ENCODE measurements at places on chromosomes 13 and 19.

GRCh38 chr13:32501064-32501463 lies 37.5 kb downstream of the N4BP2L2 start:
- no peak for DNase-seq

- DNase-seq, result no peak
Measured at GRCh38 chr13:110173247-110173818, 133.6 kb downstream of the COL4A1 start.

- no peak for DNase-seq
Measured at GRCh38 chr19:5914358-5914774, 312 bp downstream of the CAPS start.

DNA sequence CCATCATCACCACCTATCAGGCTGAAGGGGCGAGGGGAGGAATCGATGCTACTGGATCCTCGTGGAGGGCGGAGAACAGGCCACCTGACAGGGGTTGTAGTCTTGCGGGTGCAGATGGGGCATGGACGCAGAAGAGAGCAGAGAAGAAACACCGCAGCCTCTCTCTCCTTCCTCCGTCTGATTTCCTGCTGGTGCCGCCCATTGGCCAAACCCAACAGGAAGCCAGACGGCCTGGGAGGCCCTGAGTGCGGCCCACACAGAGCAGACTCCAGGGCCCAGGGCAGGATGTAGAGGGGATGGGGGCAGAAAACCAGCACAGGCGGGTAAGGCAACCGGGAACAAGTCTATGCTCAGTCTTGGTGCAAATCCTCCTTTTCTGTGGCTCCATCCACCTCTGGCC lies 15.4 kb downstream of the CEBPA start:
- DNase-seq, result no peak

GRCh38 chr19:55345818-55346724 lies 6.4 kb downstream of the KMT5C start:
- DNase-seq, result no peak

GRCh38 chr13:106352850-106353249 lies 182.6 kb downstream of the EFNB2 start:
- DNase-seq, result no peak

GRCh38 chr19:41928221-41928683 lies at the start of gene ERFL:
TSS of gene ERFL (minus strand) at chr19:41928449. CDS start at chr19:41912919, 15,530 bp downstream.
- no peak for DNase-seq

DNA sequence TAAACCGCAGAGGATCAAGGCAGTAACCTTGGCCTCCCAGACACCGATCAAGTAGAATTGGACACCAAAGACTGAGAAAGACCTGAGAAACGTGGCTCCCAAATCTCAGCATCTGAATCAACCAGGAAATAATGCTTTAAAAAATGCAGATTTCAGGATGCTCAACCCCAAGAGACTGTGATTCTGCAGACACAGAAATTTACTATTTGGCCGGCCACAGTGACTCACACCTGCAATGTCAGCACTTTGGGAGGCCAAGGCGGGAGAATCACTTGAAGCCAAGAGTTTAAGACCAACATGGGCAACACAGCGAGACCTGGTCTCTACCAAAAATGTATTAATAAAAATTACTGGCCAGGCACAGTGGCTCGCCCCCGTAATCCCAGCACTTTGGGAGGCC lies 6.2 kb downstream of the ABCC4 start:
- no peak for DNase-seq

GRCh38 chr19:33194532-33194885 lies 379 bp downstream of the LRP3 start:
- no peak for DNase-seq

DNA sequence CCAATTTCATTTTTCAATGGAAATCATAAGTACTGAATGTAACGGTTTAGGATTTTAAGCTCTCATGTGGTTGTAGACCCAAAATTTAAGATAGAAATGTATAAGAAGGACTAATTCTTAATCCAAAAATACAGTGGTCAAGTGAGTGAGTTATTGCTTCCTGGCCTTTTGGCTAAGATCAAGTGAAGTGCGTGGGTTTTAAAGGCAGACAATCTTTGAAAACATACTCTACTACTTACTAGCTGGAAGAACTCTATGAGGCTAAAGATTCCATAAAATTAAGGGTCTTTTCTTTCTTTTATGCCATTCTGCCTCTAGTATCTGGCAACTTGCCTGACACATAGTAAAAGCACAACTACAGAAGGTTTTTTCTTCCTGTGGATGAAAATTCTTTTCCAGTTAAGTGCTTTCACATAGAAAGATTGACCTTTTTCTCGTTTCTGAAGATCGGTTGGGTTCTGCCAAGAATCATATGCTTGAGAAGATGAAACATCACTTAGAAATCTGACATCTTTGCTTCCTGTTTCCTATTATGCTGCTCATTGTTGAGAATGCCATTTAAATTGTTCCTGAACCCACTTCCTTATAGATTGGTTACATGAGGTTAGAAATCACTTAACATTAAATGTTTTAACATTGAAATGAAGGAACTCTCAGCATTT lies 26.4 kb upstream of the SCEL start:
- no peak for DNase-seq

- DNase-seq, result no peak
Measured at GRCh38 chr13:34340534-34340933, 522.6 kb downstream of the RFC3 start.

DNA sequence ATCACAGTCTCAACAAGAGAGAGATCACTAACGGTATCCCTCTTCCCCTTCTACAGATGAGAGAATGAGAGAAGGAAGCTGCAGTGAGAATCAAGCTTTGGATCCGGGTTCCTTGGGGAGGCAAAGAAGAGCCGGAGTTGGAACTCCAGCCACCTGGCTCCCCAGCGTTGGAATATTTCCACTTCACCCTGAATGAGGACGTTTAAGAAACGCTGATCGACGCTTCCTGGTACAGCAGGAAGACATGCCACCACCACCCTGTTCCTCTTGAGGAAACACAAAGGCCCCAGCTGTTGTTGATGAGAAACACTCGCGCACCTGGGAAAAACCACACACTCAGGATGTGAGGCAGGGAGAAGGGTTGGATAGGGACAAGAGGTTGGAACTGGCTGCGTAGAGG lies 11.3 kb upstream of the CACNG8 start:
- DNase-seq, result no peak

GRCh38 chr13:93265800-93266199 lies 39.2 kb downstream of the GPC6 start:
- no peak for DNase-seq

- no peak for DNase-seq
Measured at GRCh38 chr13:66036024-66036614, 1194.0 kb downstream of the PCDH9 start.

DNA sequence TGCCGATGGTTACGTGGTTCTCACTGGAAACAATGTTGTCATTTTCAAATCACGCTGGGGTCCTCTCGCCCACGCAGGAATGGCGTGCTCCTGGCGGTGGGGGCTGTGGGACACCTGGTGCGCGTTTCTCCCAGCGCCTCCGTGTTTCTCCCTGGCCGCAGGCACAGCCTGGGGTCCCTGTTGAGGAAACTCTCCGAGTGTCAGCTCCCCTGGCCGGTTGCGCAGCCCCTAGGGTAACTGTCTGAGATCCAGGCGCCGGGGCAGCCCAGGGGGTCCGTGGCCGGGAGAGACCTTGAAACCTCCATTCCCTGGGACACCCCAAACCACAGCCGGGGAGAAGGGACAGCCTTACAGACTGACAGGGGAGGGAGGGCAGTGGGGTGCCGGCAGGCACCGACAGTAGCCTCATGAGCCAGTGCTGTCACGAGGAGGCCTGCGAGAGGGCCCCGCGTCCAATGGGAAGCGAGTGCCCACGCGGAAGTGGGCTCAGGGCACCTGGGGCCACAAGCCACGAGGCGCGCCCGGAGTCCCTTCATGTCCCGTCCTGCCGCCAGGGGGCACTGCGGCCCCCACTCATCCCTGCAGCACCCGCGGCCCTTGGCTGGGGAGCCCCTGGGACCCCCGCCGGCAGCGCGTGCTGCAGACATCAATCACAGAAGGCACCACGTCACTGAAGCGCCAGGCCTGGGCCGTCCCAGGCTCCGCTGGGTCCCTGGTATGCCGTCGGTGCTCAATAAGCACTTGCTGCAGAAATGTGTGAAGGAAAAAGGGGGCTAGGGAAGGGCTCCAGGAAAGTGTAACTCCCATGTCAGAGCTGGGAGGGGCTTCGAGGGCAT lies 9.5 kb downstream of the ADAMTSL5 start:
- no peak for DNase-seq

DNA sequence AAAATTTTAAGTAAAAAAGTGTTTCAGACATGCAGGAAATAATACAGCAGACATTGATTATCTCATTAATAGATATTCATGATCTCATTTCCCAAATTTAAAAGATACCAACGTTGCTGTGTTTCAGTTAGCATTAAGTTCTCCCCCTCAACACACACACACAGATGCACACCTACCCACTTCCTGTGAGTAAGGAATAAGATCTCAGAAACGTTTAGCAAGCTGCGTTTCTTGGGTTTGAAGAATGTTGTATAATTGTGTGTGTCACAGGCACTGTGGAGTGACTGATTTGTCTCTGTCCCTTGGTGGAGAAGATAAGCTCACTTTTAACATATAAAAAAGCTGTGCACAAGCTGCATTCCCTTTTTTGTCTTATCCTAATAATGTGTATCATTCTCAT lies 196.8 kb downstream of the PDS5B start:
- no peak for DNase-seq

- DNase-seq, result no peak
Measured at GRCh38 chr13:45933203-45933908, 81.8 kb upstream of the SIAH3 start.

DNA sequence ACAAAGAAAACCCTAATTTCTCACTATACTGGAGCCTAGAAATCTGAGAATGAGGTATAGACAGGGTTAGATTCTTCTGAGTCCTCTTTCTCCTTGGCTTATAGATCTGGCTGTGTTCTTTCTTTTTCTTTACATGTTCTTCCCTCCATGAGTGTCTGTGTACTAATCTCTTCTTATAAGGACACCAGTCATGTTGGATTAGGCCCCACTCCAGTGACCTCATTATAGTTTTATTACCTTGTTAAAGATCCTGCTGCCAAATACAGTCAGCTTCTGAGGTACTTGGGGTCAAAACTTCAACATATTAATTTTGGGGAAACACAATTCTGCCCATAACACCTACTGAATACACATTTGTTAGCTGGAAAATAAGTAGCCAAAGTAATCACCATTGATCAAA lies 302.6 kb downstream of the PCDH9 start:
- DNase-seq, result no peak

- no peak for DNase-seq
Measured at GRCh38 chr19:44308011-44308410, 3.2 kb upstream of the ZNF235 start.

DNA sequence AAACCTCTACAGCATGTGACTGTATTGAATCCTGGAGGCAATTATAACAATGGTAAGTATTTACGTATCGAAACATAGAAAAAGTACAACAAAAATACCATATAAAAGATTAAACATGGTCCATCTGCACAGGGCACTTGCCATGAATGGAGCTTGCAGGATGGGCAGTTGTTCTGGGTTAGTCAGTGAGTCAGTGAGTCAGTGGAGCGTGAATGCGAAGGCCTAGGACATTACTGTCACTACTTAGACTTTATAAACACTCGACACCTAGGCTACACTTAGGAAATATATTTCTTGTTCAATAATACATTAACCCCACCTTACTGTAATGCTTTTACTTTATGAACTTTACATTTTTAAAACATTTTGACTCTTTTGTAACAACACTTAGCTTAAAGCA lies 35.6 kb upstream of the TMTC4 start:
- no peak for DNase-seq

DNA sequence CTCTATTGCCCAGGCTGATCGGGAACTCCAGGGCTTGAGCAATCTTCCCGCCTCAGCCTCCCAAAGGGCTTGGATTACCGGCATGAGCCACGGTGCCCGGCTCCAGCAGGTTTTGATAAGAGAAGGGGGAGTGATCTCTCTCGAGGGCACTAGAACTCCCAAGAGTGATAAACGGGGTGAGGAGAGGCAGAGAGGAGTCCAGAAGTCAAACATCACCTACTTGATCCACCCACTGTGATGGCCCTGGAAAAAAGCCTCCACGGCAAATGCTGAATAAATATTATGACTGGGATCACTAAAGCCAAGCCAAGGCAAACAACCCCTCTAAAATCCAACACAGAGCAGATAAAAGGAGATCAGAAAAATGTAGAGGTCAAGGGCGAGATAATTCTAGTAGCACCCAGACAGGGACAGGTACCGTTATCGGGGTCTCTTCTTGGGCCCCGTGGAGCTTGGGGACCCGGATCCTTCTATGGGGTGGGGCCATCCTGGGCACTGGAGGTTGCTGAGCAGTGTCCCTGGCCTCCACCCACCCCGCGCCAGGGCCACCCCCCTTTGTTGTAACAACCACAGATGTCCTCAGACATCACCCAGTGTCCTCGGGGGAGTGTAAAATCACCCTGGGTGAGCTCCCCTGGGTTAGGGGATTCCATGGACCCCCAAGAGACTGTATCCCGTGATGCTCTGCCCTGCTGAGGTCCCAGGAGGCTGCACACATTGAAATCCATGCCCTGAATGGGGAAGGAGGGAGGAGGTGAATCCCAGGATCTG lies 3.7 kb upstream of the CREB3L3 start:
- DNase-seq, result no peak

DNA sequence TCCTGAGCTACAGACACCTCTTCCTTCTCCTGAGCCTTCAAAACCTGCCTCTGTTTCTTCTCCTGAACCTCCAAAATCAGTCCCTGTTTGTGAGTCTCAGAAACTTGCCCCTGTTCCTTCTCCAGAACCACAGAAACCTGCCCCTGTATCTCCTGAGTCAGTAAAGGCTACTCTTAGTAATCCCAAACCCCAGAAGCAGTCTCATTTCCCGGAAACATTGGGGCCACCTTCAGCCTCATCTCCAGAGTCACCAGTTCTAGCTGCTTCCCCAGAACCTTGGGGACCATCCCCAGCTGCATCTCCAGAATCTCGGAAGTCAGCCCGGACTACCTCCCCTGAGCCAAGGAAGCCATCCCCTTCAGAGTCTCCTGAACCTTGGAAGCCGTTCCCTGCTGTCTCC lies 10.0 kb downstream of the CHAMP1 start:
- DNase-seq, result no peak

GRCh38 chr13:34372581-34372980 lies 554.6 kb downstream of the RFC3 start:
- DNase-seq, result no peak

DNA sequence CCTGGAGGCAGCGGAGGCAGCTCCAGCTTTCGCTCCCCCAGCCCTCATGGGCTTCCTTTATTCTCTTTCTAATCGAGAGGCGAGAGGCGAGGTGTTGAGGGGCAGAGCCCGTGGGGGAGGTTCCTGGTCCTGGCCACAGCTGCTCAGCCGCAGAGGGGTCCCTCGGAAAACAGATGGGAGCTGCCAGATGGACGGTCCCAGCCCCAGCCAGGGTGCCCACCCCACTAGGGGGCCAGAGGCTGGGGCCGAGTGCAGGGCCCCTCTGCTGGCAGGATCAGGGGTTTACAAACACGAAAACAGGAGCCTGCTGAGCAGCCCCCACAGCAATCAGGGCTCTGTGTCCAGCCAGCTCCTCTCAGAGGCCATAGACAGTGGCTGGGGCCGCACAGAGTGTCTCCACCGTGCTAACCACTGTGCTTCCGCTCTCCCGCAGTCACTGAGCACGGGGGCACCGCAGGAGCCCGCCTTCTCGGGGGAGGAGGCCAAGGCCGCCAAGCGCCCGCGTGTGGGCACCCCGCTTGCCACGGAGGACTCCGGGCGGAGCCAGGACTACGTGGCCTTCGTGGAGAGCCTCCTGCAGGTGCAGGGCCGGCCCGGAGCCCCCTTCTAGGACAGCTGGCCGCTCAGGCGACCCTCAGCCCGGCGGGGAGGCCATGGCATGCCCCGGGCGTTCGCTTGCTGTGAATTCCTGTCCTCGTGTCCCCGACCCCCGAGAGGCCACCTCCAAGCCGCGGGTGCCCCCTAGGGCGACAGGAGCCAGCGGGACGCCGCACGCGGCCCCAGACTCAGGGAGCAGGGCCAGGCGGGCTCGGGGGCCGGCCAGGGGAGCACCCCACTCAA lies 182.2 kb downstream of the KDM4B start:
- DNase-seq, result no peak
